T-helper 17 cell (primary cell): ENCODE measurements at places on chromosomes 11 and 22. TPM values are rescaled to one million over a fixed set of nuclear protein-coding genes. Genes with fewer than 3 reads are reported as not detected.

SLC22A9 gene
- not detected for total RNA-seq

PKP3 gene
- not detected for total RNA-seq

FIBIN gene
- not detected for total RNA-seq

FJX1 gene
- total RNA-seq = not detected

LMNTD2 gene
- total RNA-seq = 3.8 TPM

MUC2 gene
- not detected for total RNA-seq

LRRN4CL gene
- total RNA-seq = not detected

UBASH3B gene
- 23.6 TPM for total RNA-seq

KCNQ1OT1 gene
- 0.23 TPM for total RNA-seq

MS4A7 gene
- 0.21 TPM for total RNA-seq

CNGA4 gene
- 0.23 TPM for total RNA-seq

DNA sequence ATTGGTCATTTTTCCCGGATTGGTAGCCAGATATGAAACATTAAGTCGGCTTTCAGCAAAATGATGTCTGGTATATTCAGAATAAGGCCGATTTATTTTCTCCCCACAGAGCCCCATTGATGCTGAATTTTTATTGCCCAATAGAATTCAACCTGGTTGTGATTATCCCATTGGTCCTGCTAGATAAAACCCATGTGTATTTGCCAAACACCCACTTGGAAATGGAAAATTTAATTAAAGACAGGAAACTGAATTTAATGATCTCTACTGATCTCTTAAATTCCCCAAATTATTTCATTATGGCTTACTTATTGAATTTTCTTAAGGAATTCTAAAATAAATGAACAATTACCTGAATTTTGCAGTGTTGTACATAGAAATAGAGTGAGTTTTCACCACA, 609.8 kb downstream of the NTM start:
- no peak overlapping the region for H3K27ac ChIP-seq
- H3K36me3 ChIP-seq = no peaks in the 10 kb centered on the region
- peaks cover 4% of the 10 kb centered on the region for H3K27me3 ChIP-seq
- H3K4me1 ChIP-seq = peaks cover 2% of the 10 kb centered on the region
- H3K4me3 ChIP-seq = no peak overlapping the region

DNA sequence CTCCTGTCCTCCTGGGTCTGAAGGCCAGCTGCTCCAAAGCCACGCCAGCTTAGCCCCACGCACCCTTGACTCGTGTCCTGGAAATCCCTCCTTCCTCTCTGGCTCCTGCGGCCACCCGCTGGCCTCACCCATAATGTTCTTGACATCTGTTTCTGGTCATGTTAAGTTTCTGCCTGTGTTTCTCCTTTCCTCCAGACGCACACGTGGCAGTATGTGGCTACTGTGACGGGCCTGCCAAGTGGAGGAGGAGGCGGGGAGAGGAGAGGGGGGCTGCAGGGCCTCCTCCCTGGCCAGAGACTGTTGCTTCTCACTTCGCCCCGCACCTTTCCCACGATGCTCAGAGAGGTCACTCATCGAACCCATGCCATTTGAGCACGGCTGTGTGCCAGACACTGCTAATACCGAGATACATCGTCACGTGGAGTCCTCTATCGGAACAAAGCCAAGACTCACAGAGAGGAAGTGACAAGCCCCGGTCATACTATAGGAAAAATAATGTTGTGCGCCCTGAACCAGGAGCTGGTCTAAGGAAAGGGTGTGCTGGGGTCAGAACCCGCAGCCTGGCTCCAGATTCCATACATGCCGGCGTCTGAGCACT, 11.5 kb downstream of the C1QTNF6 start:
- H3K27me3 ChIP-seq = peaks cover 32% of the 10 kb centered on the region
- DNase-seq = no peak
- peaks cover 12% of the 10 kb centered on the region for H3K4me1 ChIP-seq
- H3K27ac ChIP-seq = no peak overlapping the region
- H3K4me3 ChIP-seq = no peak overlapping the region
- H3K36me3 ChIP-seq = peaks cover 9% of the 10 kb centered on the region

GRCh38 chr11:128915149-128915521, 24.0 kb downstream of the KCNJ5 start:
- H3K4me1 ChIP-seq = peaks cover 3% of the 10 kb centered on the region
- DNase-seq = no peak

DNA sequence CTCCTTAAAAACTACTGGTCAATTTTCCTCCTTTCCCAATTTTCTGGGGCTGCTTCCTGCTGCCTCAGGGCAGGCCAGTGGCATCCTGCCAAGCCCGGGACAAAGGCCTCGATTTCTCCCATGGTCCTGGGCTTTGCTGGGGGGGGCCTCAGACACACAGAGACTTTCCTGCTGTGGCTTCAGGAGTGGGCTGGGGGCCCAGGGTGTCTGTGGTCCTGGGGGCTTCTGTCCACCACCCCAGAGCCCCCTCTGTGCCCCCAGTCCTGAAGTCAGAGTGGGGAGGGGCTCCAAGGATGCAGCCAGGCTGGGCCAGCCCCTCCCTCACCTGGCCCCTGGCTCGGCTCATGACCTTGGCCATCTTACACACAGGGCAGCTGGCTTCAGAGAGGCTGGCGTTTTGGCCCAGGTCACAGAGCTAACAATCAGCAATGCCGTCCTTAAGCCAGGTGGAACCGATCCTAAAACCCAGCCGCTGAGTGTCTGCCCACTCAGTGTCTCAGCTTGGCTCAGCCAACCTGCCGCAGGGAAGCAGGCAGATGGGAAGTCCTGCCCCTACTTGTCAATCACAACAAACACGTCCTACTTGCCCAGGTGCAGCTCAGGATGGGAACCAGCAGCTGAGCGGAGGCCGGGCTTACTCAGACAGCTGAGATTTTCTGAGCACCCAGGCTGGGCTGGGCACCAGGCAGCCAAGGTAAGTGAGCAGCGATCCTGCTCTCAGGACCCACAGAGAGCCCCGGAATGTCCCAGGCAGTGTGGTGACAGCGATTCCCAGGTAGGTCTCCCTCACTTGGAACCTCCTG, 34.6 kb downstream of the OSBPL5 start:
- H3K4me3 ChIP-seq = no peak overlapping the region
- H3K27me3 ChIP-seq = no peaks in the 10 kb centered on the region
- H3K4me1 ChIP-seq = no peaks in the 10 kb centered on the region
- H3K27ac ChIP-seq = no peak overlapping the region

- peaks cover 5% of the 10 kb centered on the region for H3K36me3 ChIP-seq
- H3K27me3 ChIP-seq = no peaks in the 10 kb centered on the region
- peaks cover 30% of the 10 kb centered on the region for H3K4me1 ChIP-seq
- no peak for DNase-seq
Observed at GRCh38 chr22:44492036-44492405, 6.0 kb downstream of the RTL6 start.

- no peaks in the 10 kb centered on the region for H3K36me3 ChIP-seq
- peak overlapping the region; percentile 99 for H3K27ac ChIP-seq
- H3K4me3 ChIP-seq = peak overlapping the region; percentile 84
- H3K27me3 ChIP-seq = no peaks in the 10 kb centered on the region
Observed at GRCh38 chr22:25062386-25063085, 110.0 kb downstream of the KIAA1671 start.

- no peak overlapping the region for H3K27ac ChIP-seq
- no peak overlapping the region for H3K4me3 ChIP-seq
- no peaks in the 10 kb centered on the region for H3K4me1 ChIP-seq
- peaks cover 2% of the 10 kb centered on the region for H3K36me3 ChIP-seq
- no peak for DNase-seq
- peaks cover 36% of the 10 kb centered on the region for H3K27me3 ChIP-seq
Observed at GRCh38 chr11:131688048-131688693, 317.8 kb downstream of the NTM start.

- no peak overlapping the region for H3K27ac ChIP-seq
- DNase-seq = no peak
- H3K27me3 ChIP-seq = peaks cover 38% of the 10 kb centered on the region
- H3K4me3 ChIP-seq = peak overlapping the region; percentile 87
- peaks cover 18% of the 10 kb centered on the region for H3K4me1 ChIP-seq
Observed at GRCh38 chr11:76151556-76152085, 54.7 kb downstream of the WNT11 start.

GRCh38 chr11:112694245-112694644, 267.0 kb upstream of the NCAM1 start:
- no peak overlapping the region for H3K27ac ChIP-seq
- no peak for DNase-seq
- H3K4me1 ChIP-seq = peaks cover 2% of the 10 kb centered on the region
- H3K36me3 ChIP-seq = peaks cover 3% of the 10 kb centered on the region

- no peak for DNase-seq
- H3K4me3 ChIP-seq = peak overlapping the region; percentile 98
- H3K27me3 ChIP-seq = peaks cover 31% of the 10 kb centered on the region
Observed at GRCh38 chr11:73306977-73307322, 1.1 kb upstream of the ARHGEF17 start.

DNA sequence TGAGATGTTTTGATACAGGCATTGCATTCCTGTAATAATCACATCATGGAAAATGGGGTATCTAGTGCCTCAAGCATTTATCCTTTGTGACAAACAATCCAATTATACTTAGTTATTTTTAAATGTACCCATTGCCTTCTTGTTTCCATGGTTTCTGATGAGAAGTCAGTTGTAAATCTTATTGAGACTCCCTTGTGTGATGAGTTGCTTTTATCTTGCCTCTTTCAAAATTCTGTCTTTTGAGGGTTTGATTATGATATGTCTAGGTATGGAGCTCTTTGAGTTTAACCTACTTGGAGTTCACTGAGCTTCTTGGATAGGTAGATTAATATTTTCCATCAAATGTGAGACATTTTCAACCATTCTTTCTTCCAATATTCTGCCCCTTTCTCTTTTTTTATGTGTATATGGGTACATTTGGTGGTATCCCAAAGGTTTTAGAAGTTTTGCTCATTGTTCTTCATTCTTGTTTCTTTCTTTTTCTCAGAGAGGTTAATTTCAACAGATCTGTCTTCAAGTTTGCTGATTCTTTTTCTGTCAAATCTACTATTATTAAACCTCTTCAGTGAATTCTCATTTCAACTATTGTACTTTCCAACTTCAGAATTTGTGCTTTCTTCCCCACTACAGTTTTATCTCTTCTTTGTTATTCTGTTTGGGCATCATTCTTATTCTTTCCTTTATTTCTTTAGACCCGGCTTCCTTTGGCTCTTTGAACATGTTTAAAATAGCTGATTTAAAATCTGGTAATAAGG, 13.7 kb downstream of the NAGA start:
- no peaks in the 10 kb centered on the region for H3K4me1 ChIP-seq
- peaks cover 4% of the 10 kb centered on the region for H3K36me3 ChIP-seq
- DNase-seq = no peak
- no peak overlapping the region for H3K4me3 ChIP-seq
- no peaks in the 10 kb centered on the region for H3K27me3 ChIP-seq

GRCh38 chr11:92198268-92198667, 26.4 kb upstream of the FAT3 start:
- no peaks in the 10 kb centered on the region for H3K27me3 ChIP-seq
- H3K4me3 ChIP-seq = no peak overlapping the region
- no peaks in the 10 kb centered on the region for H3K36me3 ChIP-seq
- no peaks in the 10 kb centered on the region for H3K4me1 ChIP-seq

DNA sequence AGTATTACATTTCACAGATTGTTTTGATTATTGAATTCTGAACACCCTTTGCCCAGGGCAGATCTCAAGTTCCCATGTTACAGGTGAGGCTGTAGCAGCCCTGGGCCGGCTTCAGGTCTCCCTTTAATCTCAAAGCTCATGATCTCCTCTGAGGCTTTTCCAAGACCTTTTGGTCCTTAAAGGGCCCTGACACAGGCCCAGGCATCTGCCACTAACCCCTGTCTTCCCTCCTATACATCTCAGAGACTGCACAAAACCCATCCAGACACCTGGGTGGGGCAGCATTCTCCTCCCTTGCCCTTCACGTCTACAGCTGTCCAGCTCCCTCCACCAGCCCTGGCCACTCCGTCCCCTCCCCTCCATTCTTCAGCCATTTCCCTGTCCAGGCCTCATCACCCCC, 37.8 kb downstream of the PDE2A start:
- peaks cover 53% of the 10 kb centered on the region for H3K27me3 ChIP-seq
- no peaks in the 10 kb centered on the region for H3K36me3 ChIP-seq
- H3K27ac ChIP-seq = no peak overlapping the region
- peaks cover 4% of the 10 kb centered on the region for H3K4me1 ChIP-seq
- DNase-seq = no peak

GRCh38 chr22:30212363-30212995, 34.1 kb downstream of the LIF start:
- peak overlapping the region; percentile 60 for H3K27ac ChIP-seq
- peaks cover 23% of the 10 kb centered on the region for H3K4me1 ChIP-seq
- H3K36me3 ChIP-seq = no peaks in the 10 kb centered on the region
- no peak for DNase-seq

DNA sequence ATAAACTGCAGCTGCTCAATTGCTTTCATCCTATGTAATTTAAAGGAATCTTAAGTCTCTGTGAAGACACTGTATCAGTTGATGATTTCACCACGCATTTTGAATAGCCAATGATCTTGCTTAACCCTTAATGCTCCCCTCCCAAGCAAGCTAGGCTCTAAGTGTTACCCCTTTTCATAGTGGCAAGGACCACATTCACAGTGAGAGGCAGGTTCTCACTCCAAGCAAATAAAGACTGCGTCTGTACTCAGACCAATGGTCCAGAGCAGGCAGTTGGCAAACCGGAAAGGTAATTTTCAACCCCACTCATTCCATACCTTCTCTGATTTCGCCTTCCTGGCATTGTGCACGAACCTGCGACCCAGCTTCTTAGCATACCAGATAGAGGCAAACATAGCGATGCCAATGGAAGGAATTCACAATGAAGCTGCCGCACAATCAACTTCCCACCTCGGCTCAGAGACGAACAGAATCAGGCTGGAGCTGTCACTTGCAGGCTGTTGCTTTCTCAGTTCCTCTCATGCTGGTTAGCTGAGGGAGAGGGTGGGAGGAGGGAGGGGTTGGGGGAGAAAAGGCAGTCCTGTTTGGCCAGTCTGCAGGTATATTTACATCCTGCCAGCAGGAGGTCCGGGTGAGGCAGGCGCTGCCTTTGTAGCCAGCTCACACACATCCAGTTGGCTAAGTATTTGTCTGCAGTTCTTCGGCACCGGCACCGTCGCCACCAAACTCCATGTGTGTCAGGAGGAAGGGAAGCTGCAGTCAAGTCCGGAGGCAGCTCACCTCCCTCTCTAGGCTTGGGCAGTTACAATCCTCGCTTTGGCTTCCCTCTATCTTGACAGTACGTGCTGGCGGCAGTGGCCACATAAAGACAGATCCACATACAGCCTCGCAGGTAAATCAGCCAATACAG, 1151.2 kb upstream of the CCDC90B start:
- no peak for DNase-seq
- H3K36me3 ChIP-seq = no peaks in the 10 kb centered on the region
- H3K4me1 ChIP-seq = no peaks in the 10 kb centered on the region

GRCh38 chr11:66856496-66857233, at the start of gene LRFN4:
Gene LRFN4, plus strand, starts transcription at chr11:66857064. Its CDS starts 681 bp downstream, at chr11:66857745.
- H3K4me1 ChIP-seq = peaks cover 6% of the 10 kb centered on the region
- no peaks in the 10 kb centered on the region for H3K36me3 ChIP-seq
- H3K27ac ChIP-seq = peak within 1 kb of the TSS; percentile 49
- H3K27me3 ChIP-seq = no peaks in the 10 kb centered on the region
- peak; percentile 37 for DNase-seq
- H3K4me3 ChIP-seq = peak within 1 kb of the TSS; percentile 92

GRCh38 chr11:1514336-1515061, 27.9 kb upstream of the MOB2 start:
- DNase-seq = no peak
- no peaks in the 10 kb centered on the region for H3K36me3 ChIP-seq
- no peak overlapping the region for H3K27ac ChIP-seq
- H3K27me3 ChIP-seq = no peaks in the 10 kb centered on the region
- H3K4me1 ChIP-seq = peaks cover 52% of the 10 kb centered on the region

GRCh38 chr11:57353852-57354251, 15.7 kb downstream of the P2RX3 start:
- H3K4me3 ChIP-seq = no peak overlapping the region
- peaks cover 5% of the 10 kb centered on the region for H3K36me3 ChIP-seq
- no peak overlapping the region for H3K27ac ChIP-seq
- no peak for DNase-seq
- H3K27me3 ChIP-seq = peaks cover 15% of the 10 kb centered on the region
